ENCODE measurements at places on chromosomes 6 and 20.

- no peak for DNase-seq
Measured at GRCh38 chr20:60558486-60558885, 600.3 kb downstream of the CDH26 start.

GRCh38 chr20:20712004-20712473, 405 bp downstream of the RALGAPA2 start:
- DNase-seq, result no peak

GRCh38 chr6:143362192-143362558, 88.3 kb downstream of the ADAT2 start:
- DNase-seq, result no peak

- DNase-seq, result peak; percentile 26
Measured at GRCh38 chr6:118719351-118720124, 68.1 kb upstream of the CEP85L start.

- no peak for DNase-seq
Measured at GRCh38 chr6:33720998-33721397, 9.5 kb upstream of the UQCC2 start.

- no peak for DNase-seq
Measured at GRCh38 chr20:61117725-61118124, 134.3 kb upstream of the CDH4 start.

DNA sequence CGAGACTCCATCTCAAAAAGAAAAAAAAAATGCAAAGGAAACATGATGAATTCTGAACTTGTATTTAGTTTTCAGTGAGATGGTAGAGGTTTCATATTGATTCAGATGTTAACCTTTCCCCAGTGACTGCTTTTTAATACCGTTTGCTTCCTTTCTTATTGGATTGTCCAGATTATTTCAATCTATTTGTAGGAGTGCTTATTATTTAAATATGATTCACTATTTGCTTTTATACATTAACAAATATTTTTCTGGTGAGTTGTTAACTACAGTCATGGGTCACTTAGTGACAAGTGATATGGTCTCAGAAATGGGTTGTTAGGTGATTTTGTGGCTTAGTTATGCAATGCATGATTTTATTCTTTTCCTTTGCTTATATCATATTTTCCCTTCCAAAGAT, 8.4 kb downstream of the PI3 start:
- DNase-seq, result no peak

DNA sequence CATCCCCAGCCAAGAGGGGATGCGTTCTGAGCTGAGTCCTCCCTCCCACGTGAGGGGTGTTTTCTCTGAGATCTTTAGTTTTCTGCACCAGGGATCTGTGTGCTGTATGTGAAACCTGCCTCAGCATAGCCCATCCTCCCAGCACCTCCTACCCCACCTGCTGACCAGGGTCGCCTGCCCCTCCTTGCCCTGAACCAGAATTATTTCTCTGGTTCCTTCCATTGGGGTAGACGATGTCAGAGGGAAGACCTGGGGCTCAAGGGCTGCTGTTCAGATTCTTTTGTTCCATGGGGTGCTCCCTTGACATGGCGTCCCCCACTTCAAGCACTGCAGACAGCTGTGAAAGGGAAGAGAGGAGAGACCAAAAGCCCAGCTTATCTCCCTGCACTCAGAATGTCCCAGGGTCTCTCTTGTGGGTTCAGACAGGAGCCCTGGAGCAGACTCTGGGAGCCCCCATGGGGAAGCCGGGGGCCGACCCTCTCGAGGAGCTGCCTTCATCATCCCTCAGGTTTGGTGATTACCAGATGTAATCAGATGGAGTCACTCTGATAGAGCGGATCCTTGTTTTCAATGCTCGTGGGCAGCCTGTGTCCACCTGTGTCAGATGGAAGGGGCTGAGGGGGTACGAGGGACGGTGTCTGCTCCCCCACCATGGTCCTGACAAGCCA, 74.3 kb downstream of the ERMARD start:
- DNase-seq, result no peak

- no peak for DNase-seq
Measured at GRCh38 chr6:150243620-150244314, 100.9 kb downstream of the PPP1R14C start.

- no peak for DNase-seq
Measured at GRCh38 chr6:91098006-91098405, 511.1 kb upstream of the MAP3K7 start.

- no peak for DNase-seq
Measured at GRCh38 chr6:44529146-44529905, 141.8 kb downstream of the CDC5L start.

- no peak for DNase-seq
Measured at GRCh38 chr6:110490110-110490509, 13.7 kb upstream of the SLC22A16 start.

DNA sequence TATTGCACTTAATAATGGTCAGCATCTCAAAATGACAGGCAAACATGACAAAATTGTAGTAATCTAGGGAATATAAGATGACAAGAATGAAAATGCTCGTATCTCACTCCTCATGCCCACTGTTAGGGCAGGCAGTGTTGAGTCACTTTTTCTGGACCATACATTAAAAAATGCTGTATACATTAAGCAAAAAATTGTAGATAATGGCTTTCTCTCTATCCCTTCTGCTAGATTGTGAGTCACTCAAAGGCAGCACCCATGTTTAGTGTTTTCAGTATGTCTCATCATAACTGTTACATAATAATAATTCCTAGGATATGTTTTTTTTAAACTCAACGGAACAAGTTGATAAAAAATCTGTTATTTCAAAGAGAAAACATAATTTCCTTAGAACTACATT, 199.3 kb downstream of the TENT5A start:
- DNase-seq, result no peak

GRCh38 chr6:35160642-35161041, 19.5 kb upstream of the TCP11 start:
- no peak for DNase-seq

DNA sequence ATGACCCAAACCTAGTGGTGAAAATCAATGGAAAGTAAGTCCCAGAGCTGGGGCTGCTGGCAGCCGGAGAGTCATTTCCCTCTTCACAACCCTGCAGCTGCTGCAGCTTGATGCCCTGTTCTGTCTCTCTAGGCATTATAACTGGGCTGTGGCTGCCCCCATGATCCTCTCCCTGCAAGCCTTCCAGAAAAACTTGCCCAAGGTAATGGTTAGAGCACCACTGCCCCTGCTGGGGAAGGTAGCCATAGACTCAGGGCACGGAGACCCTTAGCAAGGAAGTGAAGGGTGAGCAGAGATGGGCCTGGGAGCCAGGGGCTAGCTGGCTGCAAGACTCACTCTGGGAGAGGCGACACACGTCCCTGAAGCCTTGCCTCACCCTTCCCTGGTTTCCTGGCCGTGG, 12.0 kb downstream of the LPIN3 start:
- no peak for DNase-seq

DNA sequence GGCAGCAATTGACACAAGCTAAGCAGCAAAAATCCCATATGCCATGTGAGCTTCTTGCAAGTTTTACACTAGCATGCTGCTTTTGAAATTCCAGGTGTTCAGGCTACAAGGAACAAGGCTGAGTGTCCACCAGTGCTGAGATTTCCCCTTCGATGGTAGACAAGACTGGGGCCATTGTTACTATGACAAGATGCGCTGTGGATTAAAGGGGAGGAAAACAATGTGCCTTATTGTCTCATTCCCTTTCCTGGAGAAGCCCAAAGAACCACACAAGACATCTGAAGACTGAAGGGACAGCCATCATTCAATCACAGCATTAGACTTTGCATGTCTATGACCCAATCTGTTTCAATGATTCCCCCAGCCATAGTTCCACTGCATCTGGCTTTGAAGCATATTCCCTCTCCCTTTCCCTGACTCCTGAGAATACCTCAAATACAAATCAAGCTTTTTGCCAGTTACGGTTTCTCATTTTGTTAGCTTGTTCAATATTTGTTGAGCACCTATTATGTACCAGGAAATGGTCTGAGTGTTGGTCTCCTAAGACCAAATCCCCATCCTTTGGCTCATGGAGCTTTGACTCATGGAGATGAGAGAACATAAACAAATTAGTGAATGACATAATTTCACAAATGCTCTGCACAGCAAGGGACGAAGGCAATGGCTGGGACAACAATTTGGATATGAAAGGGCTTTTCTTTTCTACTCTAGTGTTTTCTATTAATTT, 23.4 kb upstream of the SCGN start:
- no peak for DNase-seq

DNA sequence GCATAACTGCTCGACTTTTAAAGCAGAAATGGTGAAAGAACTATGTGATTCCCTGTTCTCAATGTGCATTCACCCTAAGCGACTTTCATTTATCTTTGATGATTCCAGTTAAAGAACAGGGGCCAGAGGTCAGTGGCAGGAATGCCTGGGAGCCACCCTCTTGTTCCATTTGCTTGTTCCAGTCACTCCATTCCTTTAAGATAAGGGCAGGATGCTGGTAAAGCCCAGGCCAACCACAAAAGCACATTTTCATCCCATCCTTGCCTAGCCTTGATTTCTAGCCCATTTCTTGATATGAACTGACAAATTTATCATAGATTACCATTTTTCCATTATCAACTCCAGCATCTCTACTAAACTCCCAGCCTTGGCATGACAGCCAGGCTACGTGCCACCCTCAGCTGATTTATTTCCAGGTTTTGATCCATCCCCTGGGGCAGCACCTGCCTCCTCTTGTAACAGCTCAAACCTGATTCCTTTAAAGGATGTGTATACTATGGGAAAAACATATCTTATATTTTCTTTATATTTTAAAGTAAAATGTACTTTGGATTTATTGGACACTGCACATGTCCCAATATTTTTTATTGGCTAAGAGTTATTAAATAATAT, 19.2 kb downstream of the HMGN3 start:
- DNase-seq, result no peak

GRCh38 chr20:62890444-62890843, 28.8 kb upstream of the TCFL5 start:
- no peak for DNase-seq

DNA sequence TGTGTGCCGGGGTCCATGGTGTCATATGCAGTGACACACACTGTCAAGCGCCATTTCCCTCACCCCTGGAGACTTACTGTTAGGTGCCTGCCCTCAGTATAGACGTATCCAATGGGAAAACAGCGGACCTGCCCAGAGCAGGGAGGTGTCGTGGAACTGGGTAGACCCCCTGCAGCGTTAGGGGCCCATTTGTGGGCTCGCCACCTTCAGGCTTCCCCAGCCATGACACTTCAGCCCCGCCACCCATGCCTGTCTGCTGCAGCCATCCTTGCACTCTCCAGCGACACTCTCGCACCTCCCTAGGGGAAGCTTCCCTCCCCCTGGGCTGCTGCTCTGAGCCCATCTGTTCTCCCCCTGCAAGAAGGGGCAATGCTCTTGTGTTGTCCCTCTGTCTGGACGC, 43.2 kb downstream of the STK35 start:
- no peak for DNase-seq

- no peak for DNase-seq
Measured at GRCh38 chr6:37942606-37943376, 123.3 kb downstream of the ZFAND3 start.

GRCh38 chr6:145400508-145400907, 334.8 kb downstream of the EPM2A start:
- no peak for DNase-seq

DNA sequence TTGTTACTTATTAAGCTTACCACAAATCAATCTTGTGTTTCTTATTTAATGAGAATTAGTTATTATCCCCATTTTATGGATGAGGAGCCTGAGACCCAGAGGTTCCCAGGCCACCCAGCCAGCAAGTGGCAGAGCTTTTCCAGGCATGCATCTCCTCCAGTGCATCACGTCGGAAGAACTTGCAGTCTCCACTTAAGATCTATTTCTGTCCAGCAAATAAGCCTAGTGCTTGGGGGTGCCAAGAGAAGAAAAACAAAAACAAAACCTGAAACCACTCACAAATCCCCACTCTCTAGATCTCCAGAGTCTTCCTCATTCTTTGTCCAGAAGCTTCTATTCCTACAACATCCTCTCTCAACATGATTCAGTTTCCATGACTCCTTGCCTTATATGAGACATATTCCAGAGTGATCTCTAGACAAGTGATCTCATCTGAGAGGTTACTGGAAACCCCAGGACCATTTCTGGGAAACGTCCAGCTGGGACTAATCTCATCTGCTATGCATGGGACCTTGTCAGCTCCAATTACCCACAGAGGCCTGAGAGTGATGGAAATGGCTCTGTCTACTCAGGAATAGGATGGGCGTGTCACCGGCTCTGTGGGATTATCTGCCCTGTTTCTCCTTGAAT, 4.1 kb downstream of the GUCA1B start:
- no peak for DNase-seq

DNA sequence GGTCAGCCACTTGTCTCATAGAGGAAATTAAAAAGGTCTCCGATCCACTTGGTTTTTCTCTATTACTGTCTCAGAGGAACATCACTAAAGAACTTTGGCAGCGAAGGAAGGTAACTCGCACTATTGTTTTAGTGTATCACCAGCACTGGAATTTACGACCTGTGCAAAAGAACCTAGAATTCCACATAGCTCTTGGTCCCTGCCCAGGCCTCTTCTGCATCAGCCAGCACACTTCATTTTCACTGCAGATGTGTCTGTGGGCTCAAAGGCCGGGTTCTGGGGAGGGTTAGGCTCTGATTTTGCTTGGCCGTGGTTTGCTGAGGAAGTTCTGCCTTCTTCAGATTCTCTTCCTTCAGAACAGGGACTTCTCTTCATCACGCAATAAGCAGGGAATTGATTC, 102.8 kb upstream of the TMEM181 start:
- DNase-seq, result no peak

- DNase-seq, result no peak
Measured at GRCh38 chr6:93210908-93211307, 208.5 kb downstream of the EPHA7 start.

GRCh38 chr20:16428112-16428511, 145.1 kb downstream of the KIF16B start:
- DNase-seq, result no peak

DNA sequence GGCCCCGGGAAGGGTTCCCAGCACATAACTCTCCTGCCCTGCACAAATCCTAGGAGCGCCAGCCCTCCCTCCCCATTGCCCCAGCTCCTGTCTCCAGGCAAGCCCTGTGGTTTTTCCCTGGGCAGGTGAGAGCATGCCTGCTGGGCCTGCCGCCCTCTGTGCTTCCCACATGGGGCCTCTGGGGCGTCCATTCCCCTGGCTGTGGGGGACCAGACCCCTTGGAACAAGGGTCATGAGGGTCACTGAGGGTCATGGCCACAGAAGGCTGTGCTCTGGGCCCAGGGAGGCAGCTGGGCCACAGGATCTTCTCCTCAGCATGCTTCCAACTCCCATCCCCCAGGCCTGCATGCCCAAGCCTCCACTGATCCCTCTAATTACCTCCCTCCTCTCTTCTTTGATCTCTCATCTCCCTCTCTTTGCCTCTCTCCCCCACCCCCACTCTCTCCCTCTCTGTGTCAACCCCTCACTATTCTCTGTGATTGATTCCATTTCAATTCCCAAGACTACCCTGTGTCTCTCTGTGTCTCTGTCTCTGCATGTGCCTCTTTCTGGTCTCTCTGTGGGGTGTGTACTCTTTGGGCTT, 6.1 kb downstream of the MDFI start:
- DNase-seq, result no peak

Measured in CD4-positive, alpha-beta T cell treated with Interleukin-1 beta for 1 hour (primary cell).